IMR-90 (cell line): ENCODE measurements at places on chromosomes 11 and 22. TPM values are rescaled to one million over a fixed set of nuclear protein-coding genes. Genes with fewer than 3 reads are reported as not detected.

SOX6 gene
- 1.7 and 2.0 TPM in 2 replicates for polyA plus RNA-seq

TMPRSS4 gene
- polyA plus RNA-seq = not detected in 2 replicates

ANKK1 gene
- not detected in 2 replicates for polyA plus RNA-seq

GRCh38 chr11:117806846-117807245 is 9.8 kb upstream of the DSCAML1 start:
- no peak for DNase-seq
- H3K27ac ChIP-seq = no peak overlapping the region
- H3K27me3 ChIP-seq = peaks cover 33% of the 10 kb centered on the region
- H3K4me1 ChIP-seq = no peaks in the 10 kb centered on the region

DNA sequence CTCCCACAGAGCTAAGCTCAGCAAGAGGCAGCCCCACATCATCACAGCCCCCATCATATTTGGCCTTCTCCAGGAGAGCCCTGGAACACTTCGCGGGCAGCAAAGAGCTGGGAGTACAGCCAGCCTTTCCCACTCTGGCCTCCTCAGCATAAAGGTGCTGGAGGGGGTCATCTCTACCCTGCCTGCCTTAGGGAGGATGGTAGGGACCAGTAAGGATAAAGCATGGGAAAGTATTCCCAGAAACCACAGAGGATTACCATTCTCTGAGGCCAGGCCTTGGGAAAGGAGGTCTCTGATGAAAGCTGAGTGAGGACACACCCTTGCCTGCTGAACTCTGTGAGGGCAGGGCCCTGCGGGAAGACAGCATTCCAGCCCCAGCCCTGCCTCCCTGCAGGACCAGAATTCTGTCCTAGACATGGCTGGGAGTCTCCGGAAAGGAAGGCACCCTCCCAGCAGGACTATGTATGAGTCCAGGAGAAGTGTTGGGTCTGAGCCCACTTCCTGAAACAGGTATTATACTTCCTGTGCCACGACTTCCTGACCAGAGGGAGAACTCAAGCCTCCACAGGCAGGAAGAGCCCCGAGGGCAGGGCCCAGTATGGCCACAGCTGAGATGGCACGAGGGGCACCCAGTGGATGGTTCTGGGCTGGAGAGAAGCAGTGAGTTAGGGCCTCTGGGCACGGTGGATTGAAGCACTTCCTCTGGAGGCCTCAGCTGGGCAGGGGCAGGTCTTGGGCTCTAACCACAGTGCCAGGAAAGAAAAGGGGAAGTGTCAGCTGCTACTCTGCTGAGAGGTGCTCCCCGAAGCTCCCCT is 12.9 kb upstream of the CASTOR1 start:
- DNase-seq = peak; percentile 59
- H3K4me1 ChIP-seq = peaks cover 13% of the 10 kb centered on the region
- no peaks in the 10 kb centered on the region for H3K27me3 ChIP-seq
- H3K36me3 ChIP-seq = peaks cover 56% of the 10 kb centered on the region

DNA sequence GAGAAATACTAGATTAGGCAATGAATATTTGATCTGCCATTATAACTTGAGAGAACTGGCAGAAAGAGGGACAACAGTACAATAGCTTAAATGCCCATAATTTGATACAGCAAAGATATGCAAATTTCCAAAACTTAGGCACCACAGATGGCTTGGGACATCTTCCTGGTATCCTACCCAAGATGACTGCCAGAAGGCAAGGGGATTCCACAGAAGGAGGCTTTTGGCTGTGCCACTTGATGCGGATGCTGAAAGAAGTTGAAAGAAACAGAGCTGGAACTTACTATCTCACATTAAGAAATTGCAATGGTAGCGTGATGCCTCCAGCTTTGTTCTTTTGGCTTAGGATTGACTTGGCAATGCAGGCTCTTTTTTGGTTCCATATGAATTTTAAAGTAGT is 216.7 kb downstream of the TTC28 start:
- H3K4me1 ChIP-seq = no peaks in the 10 kb centered on the region
- no peak overlapping the region for H3K27ac ChIP-seq
- no peak for DNase-seq
- H3K36me3 ChIP-seq = no peaks in the 10 kb centered on the region
- no peaks in the 10 kb centered on the region for H3K27me3 ChIP-seq

DNA sequence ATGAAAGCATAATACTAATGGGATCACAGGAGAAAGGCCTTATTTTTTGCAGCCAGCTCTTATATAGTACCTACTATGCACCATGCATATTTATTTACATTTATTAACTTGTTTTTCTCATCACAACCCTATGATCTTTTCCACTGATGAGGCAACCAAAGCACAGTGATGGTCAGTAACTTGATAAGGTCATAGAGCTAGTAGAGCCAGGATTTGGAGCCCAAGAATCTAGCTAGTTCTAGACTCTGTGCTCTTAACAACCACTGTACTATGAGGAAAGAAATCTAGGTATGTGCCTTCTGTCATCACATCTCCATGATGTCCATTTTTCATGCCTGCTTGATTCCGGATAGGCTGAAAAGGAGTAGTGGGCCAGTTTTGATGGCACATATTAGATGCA is 24.0 kb upstream of the ABTB2 start:
- H3K4me1 ChIP-seq = peaks cover 3% of the 10 kb centered on the region; the same call in 1 of the 2 replicates
- H3K36me3 ChIP-seq = no peaks in the 10 kb centered on the region
- H3K27ac ChIP-seq = no peak overlapping the region

DNA sequence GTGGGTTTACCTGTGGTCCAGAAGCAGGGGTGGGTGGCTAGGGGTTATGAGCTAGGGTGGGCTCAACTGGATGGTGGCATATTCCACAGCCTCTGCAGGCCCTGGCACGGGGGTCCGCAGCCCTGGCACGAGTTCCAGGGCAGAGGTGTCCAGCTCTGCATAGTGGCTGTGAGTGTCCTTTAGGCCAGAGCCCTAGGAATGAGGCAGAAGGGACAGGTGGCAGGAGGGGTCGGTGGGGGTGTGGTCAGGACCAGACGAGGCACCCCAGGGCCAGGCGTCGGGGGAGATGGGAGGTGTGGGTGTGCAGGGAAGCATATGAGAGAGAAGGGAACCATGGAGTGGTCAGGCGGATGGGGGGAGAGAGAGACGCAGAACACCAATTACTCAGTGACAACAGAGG is 99.9 kb downstream of the NECTIN1 start:
- H3K27ac ChIP-seq = no peak overlapping the region
- peaks cover 44% of the 10 kb centered on the region for H3K27me3 ChIP-seq
- no peaks in the 10 kb centered on the region for H3K36me3 ChIP-seq
- no peak for DNase-seq
- H3K4me3 ChIP-seq = no peak overlapping the region
- H3K4me1 ChIP-seq = no peaks in the 10 kb centered on the region

DNA sequence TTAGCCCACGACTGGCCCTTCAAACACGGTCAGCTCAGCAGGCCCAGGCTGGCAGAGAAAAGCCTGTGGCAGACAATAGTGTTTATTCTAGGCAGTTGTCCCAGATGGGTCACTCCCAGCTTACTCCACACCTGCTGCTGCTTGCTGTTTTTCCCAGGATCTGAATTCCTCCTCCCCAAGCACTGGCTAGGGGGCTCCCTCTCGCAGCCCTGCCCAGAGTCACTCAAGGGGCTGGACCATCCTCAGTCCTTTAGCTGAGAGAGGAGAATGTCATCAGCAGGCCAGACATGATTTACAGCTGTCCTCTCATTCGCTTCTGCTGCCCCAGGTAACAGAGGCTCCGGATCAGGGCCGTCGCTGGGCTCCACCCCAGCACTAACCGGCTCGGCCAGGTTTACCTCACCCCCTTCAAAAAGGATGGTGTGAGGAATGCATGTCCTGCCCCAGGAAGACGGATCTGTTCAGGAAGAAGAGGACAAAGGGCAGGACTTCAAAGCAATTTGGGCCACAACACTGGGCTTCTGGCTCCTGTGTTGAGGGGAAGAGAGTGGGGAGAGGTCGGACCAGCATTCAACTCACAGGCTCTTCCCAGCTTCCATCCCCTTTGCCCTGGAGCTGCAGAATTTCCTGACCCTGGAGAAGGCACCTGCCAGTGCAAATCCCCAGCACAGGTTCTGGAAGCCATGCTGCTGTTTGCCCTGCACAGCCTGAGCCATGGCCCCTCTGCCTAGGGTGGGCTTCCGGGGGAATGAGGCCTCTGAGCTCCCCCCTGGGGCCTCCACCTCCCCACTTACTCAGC is 59.7 kb upstream of the BARX2 start:
- H3K36me3 ChIP-seq = no peaks in the 10 kb centered on the region
- H3K4me1 ChIP-seq = no peaks in the 10 kb centered on the region

TSPAN32 gene
- polyA plus RNA-seq = 0.07 TPM in 1 of 2 replicates, not detected in the other

IGSF22 gene
- not detected in 2 replicates for polyA plus RNA-seq

KIRREL3 gene
- 15.9 and 18.5 TPM in 2 replicates for polyA plus RNA-seq

DNA sequence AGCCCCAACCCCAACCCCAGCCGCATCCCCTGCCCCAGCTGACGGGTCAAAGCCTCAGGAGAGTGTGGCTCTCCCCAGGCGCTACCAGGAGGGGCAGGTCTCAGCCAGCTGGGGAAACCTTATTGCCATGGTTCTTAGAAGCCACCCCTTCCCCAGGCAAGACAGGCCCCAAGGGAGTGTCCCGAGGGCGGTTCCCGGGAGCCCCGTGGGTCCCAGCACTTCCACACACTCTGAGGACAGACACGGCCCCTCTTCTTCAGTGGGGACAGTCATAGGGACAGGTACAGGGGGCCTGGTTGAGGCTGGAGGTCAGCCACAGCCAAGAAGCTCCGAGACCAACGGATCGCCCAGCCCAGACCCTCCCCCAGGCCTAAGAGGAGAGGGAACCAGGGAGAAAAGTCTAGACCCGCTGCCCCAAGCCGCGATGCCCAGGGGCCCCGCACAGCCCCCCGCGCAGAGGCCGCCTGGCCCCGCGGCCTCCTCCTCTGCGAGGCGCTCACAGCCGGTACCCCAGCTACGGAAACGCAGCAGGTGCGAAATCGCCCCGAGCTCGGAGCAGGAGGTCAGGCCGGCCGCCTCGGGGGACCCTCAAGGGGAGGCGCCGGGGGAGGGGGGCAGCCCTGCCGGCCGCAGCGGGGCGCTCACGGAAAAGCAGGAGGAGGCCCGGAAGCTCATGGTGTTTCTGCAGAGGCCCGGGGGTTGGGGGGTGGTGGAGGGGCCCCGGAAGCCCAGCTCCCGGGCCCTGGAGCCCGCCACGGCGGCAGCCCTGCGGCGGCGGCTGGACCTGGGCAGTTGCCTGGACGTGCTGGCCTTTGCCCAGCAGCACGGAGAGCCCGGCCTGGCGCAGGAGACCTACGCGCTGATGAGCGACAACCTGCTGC is 2.6 kb downstream of the KLHDC7B start:
- H3K27ac ChIP-seq = no peak overlapping the region
- peaks cover 76% of the 10 kb centered on the region for H3K27me3 ChIP-seq
- no peaks in the 10 kb centered on the region; the same call in 1 of the 2 replicates for H3K4me1 ChIP-seq
- no peak for DNase-seq
